ENCODE measurements at places on chromosomes 4 and X.

- no peak for DNase-seq
Measured at GRCh38 chr4:180960743-180961401, 1282.3 kb upstream of the TENM3 start.

- DNase-seq, result no peak
Measured at GRCh38 chrX:100319716-100320115, 90.4 kb downstream of the PCDH19 start.

GRCh38 chr4:67810011-67810410, 55.8 kb upstream of the GNRHR start:
- DNase-seq, result no peak

GRCh38 chr4:75340561-75340960, 173.6 kb downstream of the RCHY1 start:
- no peak for DNase-seq

DNA sequence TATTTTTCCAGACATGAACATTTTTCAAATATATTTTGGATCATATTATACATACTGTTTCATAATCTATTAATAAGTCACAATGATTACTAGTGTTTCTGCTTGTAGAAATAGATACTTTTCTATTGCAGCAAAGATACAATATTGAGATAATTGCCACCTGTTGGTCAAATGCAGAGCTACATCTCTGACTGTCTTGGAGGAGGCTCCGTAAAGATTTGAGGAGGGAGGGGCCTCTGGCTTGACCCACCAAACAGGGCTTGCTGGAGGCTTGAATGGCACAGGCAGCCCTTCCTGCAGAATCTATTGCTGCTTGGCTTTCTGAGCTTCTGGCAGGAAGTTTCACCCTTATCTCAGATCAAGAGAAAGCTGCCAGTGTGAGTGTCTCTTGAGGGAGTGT, 99.3 kb upstream of the ARMCX2 start:
- no peak for DNase-seq

GRCh38 chr4:27000820-27001219, 140.2 kb downstream of the STIM2 start:
- no peak for DNase-seq

DNA sequence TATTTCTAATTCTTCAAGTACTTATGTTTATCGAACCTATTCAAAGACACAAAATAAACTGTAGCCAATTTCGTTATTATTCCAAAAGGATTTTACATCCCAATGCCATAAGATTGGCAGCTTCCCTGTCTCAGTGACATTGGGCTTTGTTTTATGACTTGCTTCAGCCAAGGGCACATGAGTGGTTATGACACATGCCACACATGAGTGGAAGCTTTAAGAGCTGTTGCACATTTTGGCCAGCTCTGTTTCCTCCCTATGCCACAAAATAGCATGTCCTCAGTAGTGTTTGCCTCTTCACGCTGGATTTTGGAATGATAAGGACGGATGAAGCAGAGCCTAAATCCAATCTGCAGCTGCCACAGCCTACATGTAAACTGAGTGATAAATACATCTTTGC, 21.9 kb downstream of the SEC24D start:
- DNase-seq, result no peak

GRCh38 chrX:73916931-73917667, 354.1 kb downstream of the CHIC1 start:
- no peak for DNase-seq

GRCh38 chr4:175560604-175561003, 251.5 kb downstream of the GPM6A start:
- DNase-seq, result no peak

DNA sequence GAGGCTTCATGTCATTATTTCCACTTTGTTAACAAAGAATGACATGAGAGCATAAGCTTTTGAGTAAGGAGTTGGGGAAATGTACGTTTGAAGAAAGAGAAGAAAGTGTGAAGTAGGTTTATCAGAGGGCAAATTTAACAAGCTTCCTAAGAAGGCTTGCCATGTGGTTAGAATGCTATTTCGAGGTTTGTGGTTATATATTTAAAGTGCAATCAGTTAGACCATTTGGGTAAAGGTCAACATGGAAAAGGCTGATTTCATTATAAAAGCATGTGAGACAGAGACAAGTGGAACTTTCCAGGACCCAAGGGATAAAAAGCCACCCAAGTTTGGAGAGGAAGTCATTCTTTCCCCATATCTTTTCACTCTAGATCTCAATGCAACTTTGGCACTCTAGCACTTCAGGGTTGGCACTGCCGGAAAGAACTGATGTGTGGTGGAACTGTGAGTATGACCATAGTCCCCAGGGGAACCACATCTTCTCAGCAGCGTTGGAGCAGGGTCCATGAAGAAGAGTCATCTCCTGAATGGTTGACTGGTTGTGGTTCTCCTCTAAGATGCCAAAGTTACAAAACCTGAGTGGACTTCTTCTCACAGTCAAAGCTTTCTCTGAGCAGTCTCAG, 529.9 kb downstream of the MID1IP1 start:
- no peak for DNase-seq

GRCh38 chrX:150508451-150509367, 59.7 kb upstream of the MTM1 start:
- no peak for DNase-seq

DNA sequence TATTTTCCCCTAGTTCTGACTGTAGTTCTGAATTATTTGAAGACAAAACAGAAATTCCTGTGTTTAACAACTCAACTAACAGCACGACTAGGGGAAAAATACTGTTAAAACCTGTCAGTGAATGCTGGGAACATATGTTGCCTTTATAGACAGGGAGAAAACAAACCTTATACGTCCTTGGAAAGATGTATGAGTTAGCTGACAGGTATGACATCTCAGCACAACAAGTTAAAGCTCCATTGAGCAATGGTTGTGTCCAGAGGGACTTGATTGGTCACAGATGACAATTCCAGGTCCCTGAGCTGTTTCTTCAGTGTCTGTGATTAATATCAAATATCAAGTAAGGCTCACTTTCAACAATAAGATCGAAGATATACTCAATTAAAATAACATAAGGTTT, 58.2 kb upstream of the DDIT4L start:
- no peak for DNase-seq

GRCh38 chr4:108959491-108959890, 196.6 kb upstream of the ETNPPL start:
- no peak for DNase-seq

GRCh38 chr4:24674279-24674678, 89.9 kb upstream of the DHX15 start:
- DNase-seq, result no peak

GRCh38 chrX:31909850-31910572, 838.2 kb upstream of the FTHL17 start:
- no peak for DNase-seq

- no peak for DNase-seq
Measured at GRCh38 chr4:151204925-151205524, 71.9 kb upstream of the PRSS48 start.

DNA sequence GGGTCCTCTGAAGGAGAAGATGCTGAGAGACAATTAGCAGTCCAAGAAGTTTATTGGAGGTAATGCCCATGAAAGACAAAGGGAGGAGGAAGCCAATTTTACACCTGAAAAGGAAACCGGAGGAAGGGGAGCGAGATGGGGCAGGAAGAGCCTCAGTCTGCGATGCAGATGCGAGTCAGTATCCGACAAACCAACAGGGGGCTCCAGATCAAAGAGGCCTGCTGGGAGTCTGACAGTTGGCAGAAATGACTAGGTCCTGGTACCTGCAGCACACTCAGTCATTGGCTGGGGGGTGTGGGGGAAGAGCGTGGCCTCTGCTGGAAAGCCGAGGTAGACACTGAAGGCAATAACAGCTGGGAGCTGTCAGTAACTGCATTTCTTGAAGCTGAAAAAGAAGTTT, 231.1 kb upstream of the CENPE start:
- no peak for DNase-seq

- DNase-seq, result no peak
Measured at GRCh38 chrX:150365990-150366911, 3.1 kb downstream of the MAMLD1 start.

GRCh38 chr4:142347241-142347640, 498.9 kb downstream of the INPP4B start:
- no peak for DNase-seq

DNA sequence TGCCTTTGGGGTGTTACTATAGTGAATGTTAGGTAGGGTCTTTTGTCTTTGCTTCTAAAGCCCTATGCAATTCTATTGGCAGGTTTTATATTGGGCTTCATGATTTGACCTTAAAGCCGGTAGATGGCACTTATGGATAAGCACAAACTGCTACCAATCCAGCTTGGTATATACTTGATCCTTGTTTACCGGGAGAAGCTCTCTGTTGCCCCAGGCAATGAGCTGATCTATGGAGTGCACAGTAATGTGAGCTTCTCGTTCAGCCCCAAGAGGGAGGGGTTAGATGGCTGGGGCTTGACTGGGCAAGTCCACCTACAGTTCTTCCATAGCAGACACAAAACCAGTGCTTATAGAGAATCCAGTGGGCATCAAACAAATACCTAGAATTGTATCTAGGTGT, 287.2 kb upstream of the CT83 start:
- no peak for DNase-seq

DNA sequence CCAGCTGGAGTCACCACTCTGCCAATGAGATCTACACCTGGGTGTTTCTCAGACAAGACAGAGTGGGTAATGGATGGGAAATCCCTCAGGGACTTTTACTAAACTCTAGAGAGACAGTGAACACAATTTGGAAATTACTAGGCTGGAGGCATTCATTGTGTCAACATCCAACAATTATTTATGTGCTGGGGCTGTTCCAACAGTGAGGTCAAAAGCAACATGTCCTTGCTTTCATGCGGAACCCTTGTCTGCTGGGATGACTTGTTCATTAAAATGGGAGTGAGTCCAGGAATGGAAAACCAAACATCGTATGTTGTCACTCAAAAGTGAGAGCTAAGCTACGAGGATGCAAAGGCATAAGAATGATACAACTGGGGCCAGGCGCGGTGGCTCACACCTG, 54.0 kb downstream of the DRD5 start:
- no peak for DNase-seq

DNA sequence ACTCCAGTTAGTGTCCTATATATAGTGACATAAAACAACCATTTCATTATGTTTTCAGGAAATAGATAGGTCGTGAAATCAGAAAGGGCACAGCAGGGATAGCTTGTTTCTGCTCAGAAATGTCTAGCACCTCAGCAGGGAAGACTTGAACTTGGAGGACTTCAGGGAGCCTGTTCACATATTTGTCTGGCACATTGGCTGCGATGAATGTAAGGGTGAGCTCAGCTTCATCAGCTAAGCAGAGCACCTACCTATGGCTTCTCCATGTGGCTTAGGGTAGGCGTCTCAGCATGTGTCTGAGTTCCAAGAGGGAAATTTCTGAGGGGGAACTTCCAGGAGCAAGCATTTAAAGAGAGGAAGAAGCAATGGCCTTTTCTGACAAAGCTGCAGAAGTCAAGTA, 126.2 kb downstream of the PCDH10 start:
- no peak for DNase-seq

- no peak for DNase-seq
Measured at GRCh38 chrX:15761564-15762191, 23.6 kb downstream of the CA5B start.

- no peak for DNase-seq
Measured at GRCh38 chrX:17183566-17183965, 191.4 kb upstream of the NHS start.

DNA sequence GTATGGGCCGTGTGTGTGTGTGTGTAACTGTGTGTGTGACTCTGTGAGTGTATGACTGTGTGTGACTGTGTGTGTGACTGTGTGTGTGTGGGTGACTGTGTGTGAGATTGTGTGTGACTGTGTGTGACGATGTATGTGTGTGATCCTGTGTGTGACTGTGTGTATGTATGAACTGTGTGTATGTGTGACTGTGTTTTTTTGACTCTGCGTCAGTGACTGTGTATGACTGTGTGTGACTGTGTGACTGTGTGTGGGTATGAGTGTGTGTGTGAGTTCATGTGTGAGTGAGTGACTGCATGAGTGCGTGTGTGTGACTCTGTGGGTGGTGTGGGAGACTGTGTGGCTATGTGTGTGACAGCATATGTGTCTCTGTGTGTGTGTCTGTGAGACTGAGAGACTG, 81.8 kb downstream of the ZNF718 start:
- no peak for DNase-seq

- DNase-seq, result no peak
Measured at GRCh38 chr4:22072240-22072639, 123.7 kb upstream of the KCNIP4 start.

GRCh38 chrX:110432906-110433215, 74.2 kb downstream of the RTL9 start:
- DNase-seq, result no peak

DNA sequence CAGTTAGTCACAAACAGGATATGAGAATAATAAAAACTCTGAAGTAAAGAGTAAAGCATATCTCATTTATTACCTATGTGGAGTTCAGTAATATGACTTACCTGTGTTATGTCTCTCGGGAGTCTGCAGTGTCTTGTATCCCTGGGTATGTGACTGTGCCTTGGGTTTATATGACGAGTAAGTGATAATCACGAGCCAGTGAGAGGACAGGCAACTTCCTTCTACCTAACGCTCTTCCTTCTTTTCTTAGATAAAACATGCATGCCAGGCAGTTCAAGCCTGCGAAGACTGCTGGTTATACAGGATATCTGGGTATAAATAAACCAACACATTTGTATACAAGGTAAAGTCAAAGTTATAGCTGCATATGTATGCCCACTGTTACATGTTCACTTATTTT, at the start of gene HPGDS:
TSS of gene HPGDS (minus strand) at position 143 of the 400 bp plus-strand sequence. CDS start 8,207 bp downstream, outside the sequence.
- DNase-seq, result no peak

DNA sequence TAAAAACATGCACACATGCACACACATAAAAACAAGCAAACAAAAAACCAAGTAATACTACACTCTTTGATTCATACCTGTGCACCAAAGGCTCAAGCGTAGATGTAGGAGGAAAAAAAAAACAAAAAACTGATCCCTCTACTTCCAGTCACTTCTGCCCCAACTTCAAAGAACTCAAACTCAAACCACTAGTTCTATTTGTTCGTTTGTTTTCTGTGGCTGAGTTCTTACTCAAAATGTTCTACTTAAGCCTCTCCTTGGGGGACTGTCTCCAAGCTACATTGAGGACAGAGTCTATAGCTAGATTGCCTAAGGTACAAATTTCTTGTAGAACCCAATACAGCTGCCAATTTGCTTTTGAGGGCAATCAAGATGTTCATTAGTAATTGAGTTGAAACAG, 171.0 kb upstream of the ATOH1 start:
- DNase-seq, result no peak

DNA sequence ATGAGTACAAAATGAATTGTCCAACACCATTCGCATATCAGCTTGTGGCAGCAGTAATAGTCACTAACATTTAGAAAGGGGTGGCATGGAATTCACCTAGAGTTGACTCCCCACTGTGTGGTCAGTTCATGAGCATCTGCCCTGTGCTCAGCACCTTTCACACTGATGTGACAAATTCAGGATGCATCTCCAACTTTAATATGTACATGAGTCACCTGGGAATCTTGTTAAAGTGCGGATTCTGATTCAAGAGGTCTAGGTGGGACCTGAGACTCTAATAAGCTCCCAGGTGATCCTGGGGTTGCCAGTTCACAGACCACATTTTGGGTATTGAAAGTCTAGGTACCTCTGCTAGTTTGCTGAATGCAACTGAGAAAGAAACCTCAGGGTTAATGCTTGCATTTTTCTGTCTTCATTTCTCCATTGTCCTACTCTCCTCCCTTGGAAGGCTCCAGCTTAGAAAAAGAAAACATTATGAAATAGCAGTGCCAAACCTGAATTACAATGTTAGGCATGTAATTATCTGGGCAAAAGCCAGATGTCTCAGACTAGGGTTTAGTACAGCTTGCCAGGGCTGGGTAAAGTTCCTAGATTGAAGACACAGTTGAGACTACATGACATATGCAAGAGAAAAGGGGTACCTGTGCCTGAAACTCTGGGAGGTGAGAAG, 32.7 kb downstream of the TMSB4X start:
- no peak for DNase-seq

GRCh38 chrX:37425370-37425769, 76.2 kb downstream of the PRRG1 start:
- DNase-seq, result no peak
